ENCODE measurements at places on chromosomes 2 and 18.

- DNase-seq, result peak; percentile 8
Measured at GRCh38 chr2:138421971-138422335, 79.6 kb upstream of the SPOPL start.

- no peak for DNase-seq
Measured at GRCh38 chr2:233848276-233848675, 6.1 kb downstream of the HJURP start.

DNA sequence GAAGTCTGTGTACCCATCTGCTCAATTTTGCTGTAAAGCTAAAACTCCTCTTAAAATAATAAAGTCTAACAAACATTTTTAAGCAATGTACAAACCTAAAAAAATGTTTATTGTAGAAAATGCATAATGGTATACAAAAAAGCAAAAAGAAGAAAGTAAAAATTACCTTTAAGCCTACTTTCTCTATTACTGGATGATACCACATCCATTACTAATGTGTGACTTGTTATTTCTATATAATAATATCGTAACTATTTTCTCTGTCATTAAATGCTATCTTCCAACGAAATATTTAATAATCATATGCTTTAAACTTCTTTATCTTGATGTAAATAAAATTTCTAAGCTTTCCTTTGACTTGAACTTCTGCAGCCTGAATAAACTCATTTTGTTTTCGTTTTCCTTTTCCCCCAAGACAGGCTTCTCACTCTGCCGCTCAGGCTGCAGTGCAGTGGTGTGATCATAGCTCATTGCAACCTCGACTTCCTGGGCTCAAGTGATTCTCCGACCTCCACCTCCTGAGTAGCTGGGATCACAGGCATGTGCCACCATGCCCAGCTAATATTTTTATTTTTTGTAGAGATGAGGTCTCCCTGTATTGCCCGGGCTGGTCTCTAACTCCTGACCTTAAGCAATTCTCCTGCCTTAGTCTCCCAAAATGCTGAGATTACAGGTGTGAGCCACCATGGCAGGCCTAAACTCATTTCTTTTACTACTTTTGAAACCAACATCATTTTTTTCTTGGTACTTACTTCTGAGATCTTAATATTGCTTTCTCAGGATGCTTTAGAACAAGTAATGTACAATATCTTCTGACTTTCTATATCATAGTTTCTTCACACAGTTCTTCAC, 18.1 kb upstream of the DNAH7 start:
- no peak for DNase-seq

- DNase-seq, result no peak
Measured at GRCh38 chr2:145931781-145932395, 1412.0 kb upstream of the ZEB2 start.

GRCh38 chr18:76980663-76981395, 151.8 kb downstream of the MBP start:
- DNase-seq, result no peak

DNA sequence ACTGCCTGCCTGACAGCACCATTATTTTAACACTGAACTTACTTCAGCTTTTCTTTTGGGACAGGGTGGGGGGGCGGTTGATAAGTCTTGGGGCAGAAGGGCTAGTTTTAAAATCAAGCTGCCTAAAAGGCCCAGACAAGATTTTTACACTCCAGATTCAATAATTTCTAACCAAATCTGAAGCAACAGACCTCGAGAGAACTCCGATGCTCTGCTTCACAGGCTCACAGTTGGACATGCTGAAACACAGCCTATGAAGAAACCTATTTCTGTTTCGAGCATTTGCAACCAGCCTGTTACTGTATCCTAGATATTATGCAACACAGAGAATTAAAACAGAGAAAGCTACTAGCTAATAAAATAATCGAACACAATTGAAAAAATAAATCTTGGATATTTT, 1.3 kb upstream of the MYT1L start:
- no peak for DNase-seq

- no peak for DNase-seq
Measured at GRCh38 chr18:12006488-12006840, 25.2 kb downstream of the IMPA2 start.

DNA sequence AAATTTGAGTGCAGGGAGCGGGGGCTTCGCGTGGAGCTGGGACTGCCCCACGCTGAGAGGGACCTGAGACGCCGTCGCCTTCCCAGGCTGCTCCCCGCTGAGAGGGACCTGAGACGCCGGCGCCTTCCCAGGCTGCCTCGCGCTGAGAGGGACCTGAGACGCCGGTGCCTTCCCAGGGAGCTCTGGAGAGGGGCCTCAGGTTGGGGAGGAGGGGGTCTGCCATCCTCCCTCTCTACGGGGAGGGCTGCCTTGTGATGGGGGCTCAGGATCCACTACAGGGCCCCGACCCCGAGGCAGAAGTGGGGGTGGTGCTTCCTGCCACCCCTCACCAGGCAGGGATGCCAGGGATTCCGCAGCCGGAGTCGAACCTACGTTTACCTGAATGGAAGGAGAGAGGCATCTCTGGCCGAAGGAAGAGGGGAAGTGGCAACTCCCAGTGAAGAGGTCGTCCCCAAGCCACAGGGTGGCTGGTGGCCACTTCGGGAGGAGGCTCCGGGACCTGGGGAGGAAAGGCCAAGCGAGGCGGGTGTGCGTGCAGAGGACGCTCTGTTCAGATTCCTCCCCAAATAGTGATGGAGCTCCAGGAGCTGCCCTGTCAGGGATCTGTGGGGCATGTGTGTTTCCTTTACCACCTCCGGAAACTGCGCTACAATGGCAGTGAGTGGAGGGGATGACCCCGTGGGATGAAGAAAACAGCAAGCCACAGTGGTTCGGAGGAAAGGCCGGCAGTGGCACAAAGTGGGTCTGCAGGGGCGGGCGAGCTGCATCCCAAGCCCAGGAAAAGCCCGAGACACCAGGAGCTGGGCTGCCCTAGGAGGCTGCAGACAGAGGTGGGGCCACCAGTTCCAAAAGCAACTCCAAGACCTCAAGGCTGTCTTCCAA, 108.2 kb upstream of the CTDP1 start:
- no peak for DNase-seq

- DNase-seq, result no peak
Measured at GRCh38 chr2:160657196-160657595, 163.6 kb upstream of the RBMS1 start.

GRCh38 chr2:55169359-55169758, 62.7 kb downstream of the CLHC1 start:
- DNase-seq, result no peak

DNA sequence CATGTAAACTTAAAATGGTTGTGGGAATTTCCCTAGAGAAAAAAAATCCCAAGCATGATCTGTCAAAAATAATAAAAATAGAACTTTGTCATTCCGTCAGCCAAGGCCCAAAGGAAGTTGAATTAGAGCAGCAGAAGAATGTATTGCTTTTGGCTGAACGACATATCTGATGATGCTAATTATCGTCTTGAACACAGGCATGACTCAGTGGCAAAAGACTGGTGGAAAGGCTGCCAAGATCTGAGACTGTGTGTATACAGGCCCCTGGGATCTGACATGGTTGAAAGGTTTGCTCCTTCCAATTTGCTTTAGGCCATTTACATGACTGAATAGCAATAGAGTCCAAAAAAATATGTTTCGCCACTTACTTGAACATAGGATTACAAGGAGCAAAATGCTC, 1057.1 kb upstream of the CRIM1 start:
- peak; percentile 36 for DNase-seq

GRCh38 chr2:228699400-228699799, 517.9 kb upstream of the SPHKAP start:
- no peak for DNase-seq

DNA sequence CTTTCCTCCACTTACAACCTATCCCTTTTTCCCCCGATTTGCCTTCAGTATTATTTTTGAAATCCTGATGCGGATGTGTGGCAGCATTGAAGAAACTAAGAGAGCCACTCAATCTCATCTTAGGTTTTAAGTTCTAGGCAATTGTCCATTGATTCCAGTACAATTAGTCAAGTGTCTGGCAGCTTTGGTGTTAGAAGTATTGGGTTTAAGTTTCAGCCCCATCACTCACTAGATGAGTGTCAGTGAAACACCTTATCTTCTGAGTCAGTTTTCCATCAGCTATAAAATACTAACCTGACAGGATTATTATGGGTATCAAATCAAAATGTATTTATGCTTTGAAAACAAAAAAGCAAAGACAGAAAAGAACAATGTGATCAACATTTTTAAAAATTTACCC, 16.8 kb upstream of the CUL3 start:
- DNase-seq, result no peak

GRCh38 chr2:96524482-96525210, 11.9 kb upstream of the ARID5A start:
- DNase-seq, result no peak

GRCh38 chr18:78862395-78862794, 117.2 kb upstream of the SALL3 start:
- no peak for DNase-seq

DNA sequence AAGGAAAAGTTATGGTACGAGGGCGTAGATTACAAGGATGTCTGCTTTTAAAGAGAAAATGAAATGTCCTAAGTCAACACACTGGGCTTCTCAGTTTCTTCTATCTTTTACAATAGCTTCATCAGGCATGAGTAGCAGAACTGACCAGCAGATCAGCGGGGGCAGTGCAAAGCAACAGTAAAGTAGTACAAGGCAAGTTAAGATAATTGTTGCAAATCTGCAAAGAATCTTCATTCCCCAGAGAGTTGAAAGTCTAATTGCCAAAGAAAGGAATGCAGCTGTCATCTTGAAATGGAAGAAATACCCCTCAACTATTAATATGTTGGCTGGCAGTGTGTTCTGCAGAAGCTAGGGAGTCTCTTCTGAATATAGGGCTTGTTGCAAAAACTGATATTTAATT, 60.2 kb upstream of the SLC39A10 start:
- DNase-seq, result no peak

- peak; percentile 40 for DNase-seq
Measured at GRCh38 chr2:71226096-71226964, 573 bp downstream of the PAIP2B start.

- DNase-seq, result no peak
Measured at GRCh38 chr2:5977477-5977876, 285.3 kb downstream of the SOX11 start.

DNA sequence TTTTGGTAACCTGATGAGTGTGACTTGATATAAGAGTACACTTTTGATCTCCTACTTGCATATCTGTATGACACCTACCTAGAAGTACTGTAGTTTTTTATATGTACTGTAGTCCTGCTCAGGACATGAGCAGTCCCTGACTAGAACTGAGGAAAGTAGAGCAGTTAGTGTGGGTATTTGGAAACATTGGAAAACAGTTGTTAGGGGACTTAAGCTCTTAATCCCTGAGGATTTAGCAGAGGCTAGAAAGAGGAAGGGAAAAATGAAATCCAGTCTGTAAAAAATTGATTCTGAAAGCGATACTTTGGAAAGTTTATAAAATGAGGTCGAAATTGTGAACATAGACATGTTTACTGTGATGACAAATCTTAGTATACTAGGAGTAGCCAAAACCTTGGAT, 125.6 kb downstream of the NCOA1 start:
- no peak for DNase-seq

GRCh38 chr2:21486445-21486844, 362.7 kb downstream of the TDRD15 start:
- no peak for DNase-seq

- no peak for DNase-seq
Measured at GRCh38 chr2:221563270-221563985, 8.7 kb downstream of the EPHA4 start.

GRCh38 chr18:78159397-78159796, 820.2 kb upstream of the SALL3 start:
- no peak for DNase-seq

- DNase-seq, result no peak
Measured at GRCh38 chr2:210162466-210163124, 8.6 kb downstream of the KANSL1L start.

GRCh38 chr2:166307326-166307725, 68.4 kb downstream of the SCN9A start:
- no peak for DNase-seq

DNA sequence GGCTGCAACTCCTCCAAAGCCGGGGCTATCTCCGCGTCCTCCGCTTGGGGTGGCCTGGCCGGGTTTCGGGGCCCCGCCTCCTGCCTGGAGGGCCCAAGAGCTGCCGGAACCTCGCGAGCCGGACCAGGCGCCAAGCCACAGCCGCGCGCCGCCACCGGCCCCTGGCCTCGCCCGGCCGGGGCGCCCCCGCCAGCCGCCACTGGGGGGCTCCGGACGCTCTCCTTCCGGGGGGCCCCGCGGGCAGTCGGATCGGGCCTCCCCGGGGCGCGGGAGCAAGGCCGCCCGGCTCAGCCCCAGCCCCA, 17.4 kb upstream of the HAAO start:
- DNase-seq, result peak; percentile 82

- DNase-seq, result no peak
Measured at GRCh38 chr2:29226375-29226774, 111.2 kb downstream of the CLIP4 start.

- no peak for DNase-seq
Measured at GRCh38 chr2:85131116-85131515, 2.1 kb upstream of the TCF7L1 start.

GRCh38 chr2:229526951-229527350, 187.4 kb downstream of the DNER start:
- no peak for DNase-seq

GRCh38 chr2:63589148-63589958, 590 bp downstream of the MDH1 start:
- DNase-seq, result no peak

GRCh38 chr2:9303528-9304225, 97.1 kb downstream of the ASAP2 start:
- no peak for DNase-seq

GRCh38 chr2:189442468-189442867, 1.2 kb downstream of the WDR75 start:
- DNase-seq, result no peak

- DNase-seq, result no peak
Measured at GRCh38 chr2:66101206-66101605, 333.7 kb upstream of the MEIS1 start.

GRCh38 chr2:11677136-11678055, 7.4 kb upstream of the NTSR2 start:
- no peak for DNase-seq

GRCh38 chr2:129050101-129050500, 731.4 kb upstream of the HS6ST1 start:
- no peak for DNase-seq

DNA sequence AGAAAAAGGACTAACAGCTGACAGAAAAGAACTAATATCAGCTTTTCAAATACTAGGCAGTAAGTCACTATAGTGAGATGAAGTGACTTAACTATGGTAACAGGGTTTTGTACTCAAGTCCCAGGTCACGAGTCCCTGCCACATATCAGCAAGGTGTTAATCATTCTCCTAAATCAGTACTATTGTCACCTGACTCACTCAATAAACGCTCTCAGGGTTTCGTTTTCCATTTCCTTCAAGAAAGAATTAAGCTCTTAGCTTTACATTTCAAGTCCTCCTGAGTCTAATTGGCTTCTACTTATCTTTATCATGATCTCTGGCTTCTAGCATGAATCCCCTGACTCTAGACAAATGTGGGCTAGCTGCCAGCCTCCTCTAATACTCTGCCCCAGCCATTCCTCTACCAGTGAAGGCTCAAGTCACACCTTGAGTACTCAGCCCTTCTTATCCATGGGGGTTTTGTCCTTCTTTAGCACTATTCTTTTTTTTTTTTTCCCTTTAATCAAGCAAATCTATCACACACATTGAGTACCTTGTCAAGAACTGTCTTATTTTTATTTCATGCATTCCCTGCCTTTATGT, 20.0 kb downstream of the BUB1 start:
- no peak for DNase-seq

GRCh38 chr2:116692988-116693387, 1121.5 kb upstream of the DDX18 start:
- DNase-seq, result no peak
